Suppressor macrophage treated with lipopolysaccharide for 1 hour (primary cell): ENCODE measurements at places on chromosomes 2 and 18.

- no peak for DNase-seq
These were observed 110.6 kb downstream of the WDPCP start for GRCh38 chr2:63477686-63478085.

DNA sequence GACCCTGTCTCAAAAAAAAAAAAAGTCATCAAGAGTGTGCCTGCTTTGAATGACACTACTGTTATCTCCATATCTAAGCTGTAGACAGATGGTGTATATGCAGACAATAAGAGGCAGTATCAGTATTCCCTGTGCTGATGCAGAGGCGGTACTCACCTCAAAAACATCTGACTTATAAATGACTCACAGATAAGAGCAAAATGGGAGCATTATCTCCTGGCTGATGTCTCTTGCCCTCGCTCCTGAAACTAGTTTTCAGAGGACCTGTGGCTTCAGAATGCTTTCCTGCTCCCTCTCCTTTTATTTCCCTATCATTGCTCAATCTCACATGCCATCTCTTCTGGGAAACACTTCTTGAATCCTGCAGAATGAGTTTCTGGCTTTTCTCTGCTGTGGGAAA lies 289.6 kb downstream of the PTPRM start:
- DNase-seq: no peak

DNA sequence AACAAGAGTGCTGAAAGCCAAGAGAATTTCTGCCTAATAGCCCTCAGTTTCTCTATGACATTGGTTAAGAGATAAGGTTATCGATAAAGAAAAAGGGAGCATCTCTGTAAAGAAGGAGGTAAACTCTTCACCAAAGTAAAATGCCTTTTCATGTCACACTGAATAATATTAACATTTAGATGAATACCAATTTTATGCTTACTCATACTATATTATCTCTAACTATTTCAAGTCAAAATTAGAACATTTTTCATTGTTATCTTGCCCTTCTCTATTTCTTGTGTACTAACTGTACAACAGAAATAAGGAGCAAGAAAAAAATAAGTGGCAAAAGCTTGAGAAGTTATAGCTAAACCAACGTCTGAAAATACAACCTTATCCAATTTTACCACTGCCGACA lies 127.5 kb downstream of the EXOC6B start:
- no peak for DNase-seq

DNA sequence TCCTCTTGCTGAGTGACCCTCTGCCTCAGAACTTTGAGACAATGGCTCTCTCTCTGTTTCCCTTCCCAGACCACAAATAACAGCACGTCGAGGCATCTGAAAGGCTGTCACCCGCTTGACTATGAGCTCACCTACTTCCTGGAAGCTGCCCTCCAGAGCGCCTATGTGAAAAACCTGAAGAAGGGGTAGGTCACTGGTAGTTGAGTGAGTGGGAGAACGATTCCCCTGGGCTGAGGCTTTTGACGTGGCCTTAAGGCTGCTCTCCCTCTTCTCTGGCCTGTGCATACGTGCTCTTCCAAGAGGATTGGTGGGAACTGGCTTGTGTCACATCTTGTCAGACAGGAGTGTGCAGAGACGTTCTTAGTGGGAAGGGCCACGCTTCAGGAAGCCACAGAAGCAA lies 63.1 kb upstream of the MCFD2 start:
- peak; percentile 51 for DNase-seq

DNA sequence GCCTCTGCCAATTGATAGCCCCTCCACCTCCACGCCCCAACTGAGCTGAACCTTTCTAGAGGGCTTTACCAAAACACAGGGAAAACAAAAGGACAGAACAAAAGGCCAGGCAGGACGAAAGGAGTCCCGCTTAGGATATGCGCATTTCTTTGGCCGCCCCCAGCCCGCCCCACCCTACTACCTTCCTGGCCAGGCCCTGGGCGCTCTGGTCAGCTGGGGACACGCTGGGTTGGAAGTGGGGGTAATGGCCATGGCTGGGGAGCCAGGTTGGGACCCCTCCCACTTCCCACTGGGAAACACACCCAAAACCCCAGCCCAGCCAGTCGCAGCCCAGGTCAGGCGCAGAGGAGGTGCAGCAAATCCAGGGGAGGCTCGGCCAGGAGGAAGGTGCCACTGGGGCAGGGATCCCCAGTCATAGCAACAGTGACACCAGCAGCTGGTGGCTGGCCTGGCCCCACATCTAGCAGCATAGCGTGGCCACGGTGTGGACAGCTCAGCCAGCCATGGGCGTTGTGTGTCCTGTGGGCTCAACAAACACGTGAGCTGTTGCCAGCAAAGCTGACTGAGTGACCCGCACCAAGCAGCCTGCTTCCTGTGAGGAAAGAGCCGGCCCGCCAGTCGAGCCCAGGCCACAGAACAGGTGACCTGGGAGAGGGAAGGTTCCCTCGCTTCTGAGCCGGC lies 24.6 kb upstream of the B3GNT7 start:
- no peak for DNase-seq

GRCh38 chr2:84293791-84294380 lies 165.2 kb downstream of the SUCLG1 start:
- DNase-seq: no peak

GRCh38 chr2:224350703-224351102 lies 51.2 kb downstream of the FAM124B start:
- no peak for DNase-seq

DNA sequence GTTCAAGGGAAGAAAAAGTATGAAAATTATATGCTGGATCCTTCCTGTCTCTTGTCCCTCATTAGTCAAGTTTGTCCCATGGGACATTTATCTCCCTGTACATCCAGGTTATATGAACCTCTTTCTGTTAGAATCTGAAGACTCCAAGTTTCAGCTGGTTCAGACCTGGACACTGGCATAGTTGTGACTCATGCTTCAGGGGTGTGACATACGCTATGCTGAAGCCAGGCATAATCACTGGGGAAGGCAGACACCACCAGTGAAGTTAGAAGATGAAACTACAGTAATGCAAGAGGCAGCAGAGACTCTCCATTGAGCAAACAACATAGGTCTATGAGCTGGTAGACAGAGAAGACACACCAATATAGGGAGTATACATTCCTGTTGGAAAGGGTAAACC lies 269.7 kb upstream of the SLC8A1 start:
- peak; percentile 12 for DNase-seq
